LHCN-M2 (cell line): ENCODE measurements at places on chromosomes 11 and 22. TPM values are rescaled to one million over a fixed set of nuclear protein-coding genes. Genes with fewer than 3 reads are reported as not detected.
A peak's percentile ranks its signal among the peaks of the same experiment; 100 is the strongest.

DNA sequence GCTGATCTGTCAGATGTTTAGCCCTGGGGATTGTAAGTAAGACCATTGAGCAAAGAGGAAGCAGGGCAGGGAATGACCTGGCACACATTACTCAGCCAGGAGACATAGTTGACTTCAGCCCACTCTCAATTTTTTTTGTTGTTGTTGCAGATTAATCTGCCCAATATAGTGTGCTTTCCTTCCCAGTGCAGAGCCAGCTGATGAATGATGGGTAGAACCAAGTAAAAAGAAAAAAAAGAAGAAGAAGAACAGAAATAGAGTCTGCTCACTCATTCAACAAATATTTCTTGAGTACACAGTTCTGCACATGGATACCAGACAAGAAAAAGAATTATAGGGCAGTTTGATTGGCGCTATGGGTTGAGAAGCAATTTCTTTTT lies 292.7 kb downstream of the ETS1 start:
- no peak for DNase-seq

GRCh38 chr22:42419243-42419881 lies 12.8 kb downstream of the NFAM1 start:
- DNase-seq = no peak

RNF215 gene
- 36.0 and 39.5 TPM in 2 replicates for total RNA-seq

GRCh38 chr11:70604630-70605467 lies 206.5 kb downstream of the CTTN start:
- no peak for DNase-seq

DNA sequence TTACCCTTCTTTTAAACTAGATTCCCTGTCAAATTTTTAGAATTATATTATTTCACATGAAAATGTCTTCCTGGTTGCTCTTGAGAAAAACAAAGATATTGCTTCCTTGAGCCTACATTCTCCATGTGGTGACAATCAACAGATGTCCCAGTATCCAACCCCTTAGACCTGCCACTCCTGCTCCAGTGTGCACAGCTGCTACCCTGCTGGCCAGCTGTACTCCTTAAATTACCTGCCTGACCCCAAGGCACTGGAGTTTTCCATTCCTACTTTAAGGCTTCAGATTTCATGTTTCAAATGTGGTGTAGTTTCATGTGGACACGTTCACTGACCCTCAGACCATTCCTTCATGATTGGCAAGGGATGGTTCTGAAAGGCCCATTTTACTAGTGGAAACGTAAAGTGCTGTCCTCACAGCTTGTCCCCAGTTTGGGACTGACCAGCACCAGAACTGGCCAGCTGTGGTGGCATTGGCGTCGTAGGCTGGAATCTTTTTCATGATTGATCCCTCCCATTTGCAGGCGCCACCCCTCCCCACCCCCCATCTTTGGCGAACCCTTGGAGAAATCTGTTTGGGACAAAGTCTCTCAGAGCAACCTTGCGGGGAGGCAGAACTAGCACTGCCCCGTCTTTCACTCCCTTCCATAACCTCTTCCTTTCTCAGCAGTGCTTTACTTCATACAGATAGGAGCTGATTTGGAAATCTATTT lies 123.5 kb downstream of the DBX1 start:
- peak; percentile 38 for DNase-seq

DNA sequence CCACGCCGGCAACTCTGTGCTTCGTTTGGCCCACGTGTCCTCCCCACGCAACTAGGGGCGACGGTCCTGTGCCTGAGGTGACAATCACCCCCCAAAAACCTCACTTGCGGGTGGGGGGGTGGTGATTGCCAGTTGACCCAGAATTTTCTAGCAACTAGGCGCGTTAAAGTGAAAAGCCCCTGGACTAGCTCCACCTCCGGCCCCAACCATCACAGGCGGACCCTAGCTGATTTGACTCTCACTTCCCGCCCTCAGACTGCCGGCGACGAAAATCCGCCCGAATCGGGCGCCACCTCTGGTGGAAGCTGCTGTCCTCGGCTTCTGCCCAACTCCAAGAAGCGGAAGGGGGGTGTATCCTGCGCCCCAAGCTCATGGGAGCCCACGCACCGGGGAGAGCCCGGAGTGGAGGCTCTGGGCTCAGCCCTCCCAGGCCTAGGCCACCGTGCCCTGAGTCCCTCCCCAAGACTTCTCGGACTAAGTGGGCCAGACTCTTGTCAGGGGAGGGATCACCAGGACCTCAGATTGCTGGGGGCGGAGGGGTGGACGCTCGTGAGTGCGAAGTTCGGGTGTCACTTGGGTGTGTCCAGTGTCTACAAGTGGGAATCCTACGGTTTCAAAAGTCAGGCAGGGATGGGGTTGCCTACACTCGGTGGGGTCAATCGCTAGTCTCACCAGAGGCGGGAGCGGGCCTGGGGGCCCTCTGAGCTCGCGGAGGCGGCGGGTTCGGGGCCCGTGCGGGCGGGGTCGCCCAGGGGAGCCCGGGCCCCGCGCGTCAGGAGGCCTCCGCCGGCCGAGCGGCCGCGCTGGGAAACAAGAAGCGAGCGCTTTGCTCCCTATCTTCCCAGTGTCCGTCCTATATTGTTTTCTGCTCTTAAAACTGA lies 12.3 kb downstream of the PAX6 start:
- no peak for DNase-seq

DNA sequence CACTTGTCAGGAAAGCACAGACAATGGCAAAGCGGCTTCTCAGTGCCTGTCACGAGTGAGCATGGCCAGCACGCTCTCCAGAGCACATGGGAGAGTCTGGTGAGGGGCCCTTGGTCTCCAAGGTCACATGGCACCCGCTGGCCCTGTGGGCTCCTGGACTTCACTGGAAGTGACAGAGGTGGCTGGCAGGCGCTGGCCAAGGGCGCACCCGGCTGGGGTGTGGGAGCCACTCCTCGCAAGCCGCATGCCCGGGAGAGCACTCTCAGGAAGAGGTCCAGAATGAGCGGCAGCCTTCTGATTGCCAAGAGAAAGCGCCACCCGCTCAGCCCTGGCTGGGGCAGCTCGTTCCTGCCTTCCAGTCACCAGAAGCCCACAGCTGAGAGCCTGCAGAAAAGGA lies 17.1 kb upstream of the MOB2 start:
- no peak for DNase-seq

DNA sequence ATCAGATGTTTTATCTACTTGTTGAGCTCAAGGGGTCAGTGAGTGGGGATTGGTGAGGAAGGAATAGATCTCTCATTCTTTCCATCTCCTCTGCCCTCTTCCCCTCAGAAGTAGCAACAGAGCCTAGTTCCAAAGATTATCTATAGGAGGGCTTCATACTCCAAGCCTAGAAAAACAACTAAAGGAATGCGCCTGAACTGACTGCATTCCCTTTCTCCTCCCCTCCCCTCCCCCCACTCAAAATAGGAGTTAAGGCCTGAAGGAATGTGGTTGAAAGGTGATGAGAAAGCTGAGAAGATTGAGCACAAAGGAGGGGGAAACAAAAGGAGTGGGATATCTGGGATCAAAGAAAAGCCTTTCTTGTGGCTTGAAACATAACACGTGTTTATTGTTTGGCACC lies 10.5 kb downstream of the EMSY start:
- DNase-seq = no peak

GRCh38 chr22:30694640-30695350 lies at the start of gene OSBP2:
Gene OSBP2, plus strand, starts transcription at chr22:30694874. Its CDS starts 36 bp downstream, at chr22:30694910.
- DNase-seq = no peak

PPP6R3 gene
- total RNA-seq = 84.6 and 89.6 TPM in 2 replicates

DNA sequence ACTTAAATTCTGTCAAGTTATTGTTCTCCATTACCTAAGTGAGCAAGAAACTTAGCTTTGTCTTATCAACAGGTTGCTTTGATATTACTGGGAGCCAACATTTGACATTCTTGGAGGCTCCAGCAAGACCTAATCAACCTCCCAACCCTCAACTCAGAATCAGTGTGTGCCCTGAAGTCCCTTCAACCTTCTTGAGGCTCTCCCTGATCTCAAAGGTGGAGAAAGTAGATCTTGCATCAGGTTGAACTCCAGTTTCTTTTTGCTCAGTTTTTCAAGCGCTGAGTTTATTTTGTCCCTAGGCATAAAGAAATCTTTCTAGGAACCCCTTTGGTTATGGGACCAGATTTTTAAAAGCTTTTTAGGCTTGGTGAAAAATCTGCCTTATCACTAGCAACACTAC lies 1.4 kb downstream of the FAM111A start:
- DNase-seq = peak; percentile 5

DNA sequence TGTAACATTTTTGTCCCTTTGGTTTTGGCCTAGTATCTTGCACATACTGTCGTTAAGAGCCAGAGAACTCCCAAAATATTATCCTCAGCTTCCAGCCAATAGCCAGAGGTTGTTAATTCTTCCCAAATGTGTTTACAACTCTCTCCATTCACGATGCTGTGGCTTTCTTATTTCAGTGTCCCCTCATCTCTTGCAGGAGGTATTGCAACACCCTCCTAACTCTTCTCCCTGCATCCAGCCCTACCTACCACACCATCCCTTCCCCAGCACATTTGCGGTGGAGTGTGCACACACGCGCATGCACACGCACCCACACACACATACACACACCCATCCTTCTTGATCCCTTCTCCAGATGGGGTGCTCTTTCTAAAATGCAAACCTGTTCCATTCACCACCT lies 75.6 kb upstream of the LMO2 start:
- DNase-seq = no peak

- no peak for DNase-seq
Observed at GRCh38 chr22:47370448-47371262, 608.2 kb downstream of the TBC1D22A start.

C22orf23 gene
- total RNA-seq = 0.29 TPM in 1 of 2 replicates, not detected in the other

TIMP3 gene
- total RNA-seq = 19.6 and 41.0 TPM in 2 replicates

GRCh38 chr22:38921806-38922205 lies 35.6 kb upstream of the APOBEC3A start:
- DNase-seq = no peak

GRCh38 chr11:79402912-79403311 lies 37.9 kb downstream of the TENM4 start:
- no peak for DNase-seq

- DNase-seq = no peak
Observed at GRCh38 chr11:61680622-61681221, 531 bp downstream of the DAGLA start.

- DNase-seq = peak; percentile 9
Observed at GRCh38 chr11:16790486-16791190, 52.2 kb downstream of the C11orf58 start.

DNA sequence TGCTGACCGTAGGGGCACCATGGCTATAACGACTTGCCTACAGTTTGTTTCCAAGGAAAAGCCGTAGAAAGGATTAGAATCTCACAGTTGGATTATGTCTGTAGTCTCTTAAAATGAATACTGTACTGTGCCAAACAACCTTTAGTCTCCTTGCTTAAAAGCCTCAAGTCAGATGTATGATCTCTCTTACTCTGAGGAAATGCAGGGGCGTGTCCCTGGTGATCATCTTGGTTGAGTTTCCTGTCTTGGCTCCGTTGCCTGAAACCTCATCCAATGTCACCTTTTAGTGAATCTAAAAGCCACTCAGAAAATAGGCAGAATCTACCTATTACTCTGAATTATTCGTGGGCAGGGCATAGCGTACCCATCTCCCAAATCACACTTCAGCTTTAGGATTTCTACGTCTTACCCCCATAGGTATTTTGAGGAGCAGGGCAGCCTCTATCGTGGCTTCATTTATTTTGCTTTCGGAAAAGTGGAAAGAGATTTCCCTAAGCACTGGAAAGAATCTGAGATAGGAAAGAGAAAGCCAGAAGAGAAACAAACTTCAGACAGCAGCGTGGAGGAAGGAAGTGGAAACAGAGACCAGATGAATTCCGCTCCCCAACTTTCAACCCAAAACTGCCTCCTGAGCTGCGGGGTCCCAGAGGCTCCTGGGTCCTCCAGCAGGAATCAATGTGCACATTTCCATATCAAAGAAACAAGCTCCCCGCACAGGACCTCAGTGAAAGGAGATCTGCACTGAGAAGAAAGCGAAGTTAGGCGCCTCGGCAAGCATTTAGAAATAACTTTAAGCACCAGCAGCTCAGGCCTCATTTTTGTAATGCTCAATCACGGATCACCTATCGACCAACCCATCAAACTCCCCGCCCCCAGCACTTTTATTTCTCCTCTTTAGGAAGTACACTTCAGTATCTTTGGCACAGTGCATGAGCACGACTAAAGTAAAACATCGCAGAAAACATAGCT lies 245.8 kb downstream of the ETS1 start:
- DNase-seq = no peak

DNA sequence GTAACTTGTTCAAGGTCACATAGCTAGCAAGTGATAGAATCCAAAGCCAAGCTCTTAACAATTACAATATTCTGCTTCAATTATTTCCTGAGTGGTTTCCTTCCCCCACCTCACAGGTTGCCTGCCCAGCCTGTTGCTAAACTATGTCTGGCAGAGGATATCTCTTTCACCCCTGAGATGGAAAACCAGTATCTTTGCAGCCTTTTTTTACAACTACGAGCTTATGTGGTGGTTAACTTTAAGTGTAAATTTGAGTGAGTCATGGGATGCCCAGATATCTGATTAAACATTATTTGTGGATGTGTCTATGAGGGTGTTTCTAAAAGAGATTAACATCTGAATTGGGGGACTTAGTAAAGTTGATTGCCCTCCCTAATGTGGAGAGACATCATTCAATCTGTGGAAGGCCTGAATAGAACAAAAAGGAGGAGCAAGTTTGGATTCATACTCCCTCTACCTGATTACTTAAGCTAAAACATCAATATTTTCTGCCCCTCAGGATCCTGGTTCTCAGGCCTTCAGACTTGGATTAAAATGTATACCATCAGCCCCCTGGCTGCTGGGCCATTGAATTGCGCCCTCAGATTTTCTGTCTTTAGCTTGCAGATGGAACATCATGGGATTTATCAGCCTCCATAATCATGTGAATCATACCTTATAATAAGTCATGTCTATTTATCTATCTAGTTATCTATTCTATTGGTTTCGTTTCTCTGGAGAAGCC lies 911.9 kb downstream of the METTL15 start:
- peak; percentile 72 for DNase-seq

DNA sequence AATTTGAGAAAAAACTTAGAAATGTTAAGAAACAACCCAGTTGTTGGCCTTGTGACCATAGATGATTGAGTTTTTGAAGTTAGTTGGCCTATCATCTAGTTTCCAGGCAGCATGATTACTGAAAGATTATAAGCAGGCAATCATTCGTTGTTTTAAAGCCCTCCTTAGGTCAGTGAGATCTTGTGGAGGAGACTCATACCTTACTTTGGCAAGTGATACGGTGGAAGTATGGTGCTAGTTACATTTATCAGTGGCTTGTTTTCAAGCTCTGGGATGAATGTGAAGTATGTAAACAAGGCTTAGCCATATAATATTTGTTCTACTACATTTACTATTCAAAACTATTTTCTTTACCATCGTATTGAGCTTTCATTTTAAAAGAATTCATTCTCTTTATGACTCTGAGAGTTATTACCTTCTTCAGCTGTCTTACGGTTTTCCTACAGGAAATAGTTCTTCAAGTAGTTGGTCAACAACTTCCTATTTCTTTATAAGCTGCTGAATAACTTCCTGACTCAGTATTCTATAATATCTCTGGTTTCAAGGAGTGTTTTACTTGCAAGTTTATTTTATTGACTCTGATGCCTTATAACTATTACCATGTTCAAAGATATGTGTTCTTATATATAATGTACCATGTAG lies 7.3 kb downstream of the YAP1 start:
- peak; percentile 50 for DNase-seq

CUL5 gene
- 26.2 and 30.0 TPM in 2 replicates for total RNA-seq
